NCI-H774 (cell line): ENCODE measurements at places on chromosomes 1 and 21.

DNA sequence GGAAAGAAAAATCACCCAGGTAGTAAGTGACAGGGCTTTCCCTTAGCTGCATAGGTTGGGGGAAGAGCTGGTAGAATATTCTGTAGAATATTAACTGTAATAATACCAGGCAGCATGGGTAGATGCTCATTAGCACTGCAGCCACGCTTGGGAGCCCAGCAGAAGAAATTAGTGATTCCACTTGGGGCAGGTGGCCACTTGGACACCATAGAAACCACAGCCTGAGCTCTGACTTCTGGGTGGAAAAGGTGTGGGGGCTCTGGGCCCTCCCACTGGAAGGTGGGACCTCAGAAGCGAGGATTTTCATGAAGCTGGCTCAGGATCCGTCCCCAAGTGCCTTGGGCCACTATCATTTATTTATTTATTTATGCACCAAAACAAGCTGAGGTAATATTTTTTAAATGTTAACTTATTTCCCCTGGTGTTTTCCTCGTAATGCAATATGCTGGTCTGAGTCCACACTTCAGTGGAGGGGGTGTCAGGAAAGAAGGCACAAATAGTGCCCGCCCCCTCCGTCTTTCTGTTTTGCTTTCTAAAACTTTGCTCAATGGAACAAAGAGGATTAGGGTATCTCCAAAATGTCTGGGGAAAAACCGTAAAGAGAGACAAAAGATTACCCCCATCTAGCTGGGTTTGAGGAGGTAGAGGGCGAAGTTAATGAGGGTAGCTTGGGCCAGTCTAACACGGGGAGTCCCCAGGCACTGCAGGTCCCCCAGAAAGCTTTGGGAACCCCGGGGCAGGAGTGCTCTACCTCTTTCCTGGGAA, 75.2 kb upstream of the GADD45A start:
- no peak for DNase-seq

DNA sequence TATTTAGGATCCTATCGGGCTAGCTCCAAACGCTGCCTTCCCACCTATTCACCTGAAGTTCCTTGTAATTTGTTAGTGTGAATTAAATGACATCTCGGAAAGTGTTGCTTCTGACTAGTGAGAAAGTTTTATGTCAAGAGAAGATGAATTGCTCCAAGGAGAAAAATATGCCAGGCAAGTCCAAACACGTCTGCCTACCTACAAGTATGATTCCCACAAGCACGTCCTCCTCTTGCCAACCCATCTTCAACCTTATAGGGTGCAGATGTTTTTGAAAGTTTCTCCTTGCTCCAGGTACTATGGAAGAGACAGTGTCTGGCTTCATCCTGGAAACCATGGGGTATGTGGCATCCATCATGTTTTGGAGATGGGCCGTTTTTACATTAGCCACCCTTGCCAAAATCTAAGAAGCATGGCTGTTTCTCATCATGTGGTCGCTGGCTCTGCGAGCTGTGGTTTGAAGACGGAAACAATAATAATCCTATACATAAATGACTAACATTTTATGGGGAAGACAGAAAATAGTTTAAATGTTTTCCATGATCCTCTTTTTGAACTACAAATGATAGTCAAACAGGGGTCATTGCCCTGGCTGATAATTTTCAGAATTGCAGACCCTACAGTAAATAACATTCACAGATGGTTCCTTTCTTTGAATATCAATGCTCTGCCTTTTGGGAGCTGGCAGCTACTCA, 505.8 kb downstream of the SMYD3 start:
- no peak for DNase-seq

DNA sequence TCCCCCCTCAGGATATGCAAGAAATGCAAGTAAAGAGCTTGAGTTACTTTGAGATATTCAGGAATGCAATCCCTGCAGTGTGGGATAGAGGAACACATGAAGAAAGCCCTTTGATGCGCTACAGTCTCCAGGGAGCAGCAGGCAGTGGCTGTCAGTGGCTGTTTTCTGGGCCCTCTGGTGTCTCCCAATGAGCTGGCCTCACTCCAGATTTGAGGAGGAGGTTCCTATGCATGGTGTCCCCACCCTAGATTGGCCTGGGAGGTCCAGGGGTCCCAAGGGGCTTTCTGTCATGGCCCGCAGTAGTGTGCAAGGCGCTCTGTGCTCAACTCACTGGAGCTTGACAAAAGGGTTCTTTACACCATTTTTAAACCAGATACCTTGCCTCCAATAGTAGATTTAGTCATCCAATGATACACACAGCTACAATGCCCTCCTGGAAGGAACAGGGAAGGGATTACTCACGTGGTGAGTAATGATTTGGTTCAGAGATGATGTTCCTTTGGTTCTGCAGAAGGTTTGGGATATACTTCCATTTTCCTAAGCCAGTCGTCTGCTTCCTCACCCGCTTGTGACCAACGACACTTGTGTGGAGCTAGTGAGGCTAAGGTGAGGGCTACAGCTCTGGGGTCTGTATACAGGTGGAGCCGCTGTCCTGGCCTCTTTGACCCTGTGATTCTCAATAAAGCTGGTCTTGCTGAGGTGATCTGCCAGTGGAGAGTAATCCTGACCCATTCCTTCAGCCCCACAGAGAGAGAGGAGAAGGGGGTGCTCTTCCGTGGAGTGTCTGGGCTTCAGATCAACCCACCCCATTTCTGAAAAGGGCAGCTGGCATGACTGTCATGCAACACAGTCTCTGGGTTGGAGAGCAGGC, 6.6 kb downstream of the BATF3 start:
- DNase-seq, result no peak

DNA sequence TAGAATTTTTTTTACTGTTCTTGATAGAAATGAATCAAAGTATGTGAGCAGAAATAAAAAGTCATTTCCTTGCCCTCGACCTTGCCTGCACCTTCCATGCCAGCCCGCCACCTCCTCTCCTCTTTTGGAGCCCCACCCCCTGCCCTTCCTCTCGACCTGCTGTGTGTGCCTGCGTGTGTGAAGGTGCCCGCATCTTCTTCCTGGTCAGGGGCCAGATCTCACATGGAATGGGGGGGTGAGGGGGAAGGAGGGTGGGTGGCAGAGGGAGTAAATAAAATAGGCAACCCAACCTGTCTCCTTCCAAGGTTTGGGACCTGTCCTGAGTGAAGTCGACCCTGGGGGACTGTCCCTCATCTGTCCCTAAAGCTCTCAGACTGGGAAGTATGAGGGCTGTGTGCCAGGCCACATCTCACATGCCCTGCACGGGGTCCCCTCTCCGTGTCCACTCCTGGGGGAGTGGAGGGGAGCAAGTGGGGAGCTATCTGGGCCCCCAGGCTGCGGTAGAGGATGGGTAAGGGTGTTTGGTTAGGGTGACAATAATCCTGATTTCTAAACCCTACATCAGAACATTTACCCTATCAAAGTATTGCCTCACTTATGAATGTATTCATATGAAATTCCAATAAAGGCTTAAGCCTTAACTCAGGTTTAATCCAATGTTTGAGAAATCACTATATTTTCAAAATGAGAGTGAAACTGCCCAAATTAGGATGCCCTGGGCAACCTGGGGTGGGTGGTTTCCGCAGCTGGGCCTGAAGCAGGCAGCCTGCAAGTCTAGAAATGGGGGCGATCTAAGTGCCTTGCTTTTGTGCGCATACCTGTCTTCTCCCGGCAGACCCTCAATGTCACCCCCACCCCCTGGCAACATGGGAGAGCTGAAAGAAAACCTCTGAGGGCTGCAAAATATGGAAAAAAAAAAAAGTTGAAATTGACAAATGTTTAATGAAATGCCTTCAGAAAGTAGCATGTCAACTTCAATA, 15.4 kb downstream of the AMPD2 start:
- DNase-seq, result no peak

DNA sequence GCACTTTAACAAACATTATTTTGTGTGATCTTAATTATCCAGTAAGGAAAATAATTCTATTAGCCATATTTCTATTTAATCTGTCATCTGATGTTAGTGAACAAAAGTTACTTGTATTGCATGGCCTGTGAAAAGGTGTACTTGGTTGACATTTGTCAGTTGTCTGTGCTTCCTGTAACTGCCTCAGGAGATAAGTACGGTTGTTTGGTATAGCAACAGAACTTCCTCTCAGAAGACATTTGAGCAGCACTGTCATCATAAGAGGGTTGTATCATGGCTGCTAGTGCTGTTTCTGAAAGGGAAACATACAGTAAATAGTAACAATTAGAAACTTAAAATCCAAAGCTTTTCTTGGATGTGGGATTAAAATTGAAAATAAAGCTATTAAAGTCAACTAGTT, 3.4 kb downstream of the BLZF1 start:
- no peak for DNase-seq

DNA sequence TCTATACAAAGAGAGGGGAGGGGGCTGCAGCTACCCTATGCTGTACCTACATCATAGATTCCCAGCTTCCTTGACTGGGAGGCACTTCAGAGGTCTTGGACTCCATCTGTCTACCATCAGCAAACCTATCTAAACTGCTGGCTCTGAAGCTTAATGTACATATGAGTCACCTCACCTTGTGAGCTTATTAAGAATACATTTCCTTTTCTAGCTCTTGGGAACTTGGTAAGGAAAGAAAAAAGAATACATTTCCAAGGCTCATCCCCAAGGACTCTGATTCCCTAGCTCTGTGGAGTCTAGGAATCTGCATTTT, 50.0 kb upstream of the PRELP start:
- no peak for DNase-seq

DNA sequence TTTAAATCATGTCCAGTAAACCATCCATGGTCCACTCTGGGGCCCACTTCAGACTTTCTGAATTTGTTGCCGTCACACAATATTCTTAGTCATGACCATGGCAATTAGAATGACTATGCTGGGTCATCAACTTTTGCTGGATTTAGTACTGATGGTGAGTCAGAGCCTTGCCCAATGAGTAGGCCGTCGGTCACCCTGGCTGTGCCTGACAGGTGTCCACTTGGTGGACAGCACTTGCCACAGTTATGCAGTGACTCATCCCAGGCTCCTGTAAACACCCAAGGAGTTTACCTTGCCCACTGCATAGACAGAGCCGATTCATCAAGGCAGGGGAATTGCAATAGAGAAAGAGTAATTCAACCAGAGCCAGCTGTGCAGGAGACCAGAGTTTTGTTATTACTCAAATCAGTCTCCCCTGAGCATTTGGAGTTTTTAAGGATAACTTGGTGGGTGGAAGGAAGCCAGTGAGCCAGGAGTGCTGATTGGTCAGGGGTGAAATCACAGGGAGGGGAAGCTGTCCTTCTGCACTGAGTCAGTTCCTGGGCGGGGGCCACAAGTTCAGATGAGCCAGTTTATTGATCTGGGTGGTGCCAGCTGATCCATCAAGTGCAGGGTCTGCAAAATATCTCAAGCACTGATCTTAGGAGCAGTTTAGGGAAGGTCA, 333.8 kb downstream of the PTPRU start:
- no peak for DNase-seq

DNA sequence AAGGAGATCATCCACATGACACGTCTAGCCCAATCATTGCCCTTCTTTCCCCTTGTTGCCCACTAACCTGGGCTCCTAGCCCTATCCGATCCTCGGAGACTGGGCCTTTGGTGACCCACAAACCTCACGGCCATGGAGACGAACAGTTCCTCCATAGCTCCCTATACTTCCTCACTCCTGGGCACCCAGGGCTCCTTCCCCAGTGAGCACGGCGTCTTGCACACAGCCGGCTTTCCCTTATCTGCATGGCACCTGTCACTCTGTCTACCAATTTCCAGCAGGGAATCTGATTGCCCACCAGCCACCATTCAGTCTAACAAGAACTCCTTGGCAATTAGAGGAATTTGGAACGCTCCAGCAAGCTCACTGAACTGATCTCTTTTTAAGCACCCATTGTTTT, 3.1 kb downstream of the GNG4 start:
- DNase-seq, result no peak

DNA sequence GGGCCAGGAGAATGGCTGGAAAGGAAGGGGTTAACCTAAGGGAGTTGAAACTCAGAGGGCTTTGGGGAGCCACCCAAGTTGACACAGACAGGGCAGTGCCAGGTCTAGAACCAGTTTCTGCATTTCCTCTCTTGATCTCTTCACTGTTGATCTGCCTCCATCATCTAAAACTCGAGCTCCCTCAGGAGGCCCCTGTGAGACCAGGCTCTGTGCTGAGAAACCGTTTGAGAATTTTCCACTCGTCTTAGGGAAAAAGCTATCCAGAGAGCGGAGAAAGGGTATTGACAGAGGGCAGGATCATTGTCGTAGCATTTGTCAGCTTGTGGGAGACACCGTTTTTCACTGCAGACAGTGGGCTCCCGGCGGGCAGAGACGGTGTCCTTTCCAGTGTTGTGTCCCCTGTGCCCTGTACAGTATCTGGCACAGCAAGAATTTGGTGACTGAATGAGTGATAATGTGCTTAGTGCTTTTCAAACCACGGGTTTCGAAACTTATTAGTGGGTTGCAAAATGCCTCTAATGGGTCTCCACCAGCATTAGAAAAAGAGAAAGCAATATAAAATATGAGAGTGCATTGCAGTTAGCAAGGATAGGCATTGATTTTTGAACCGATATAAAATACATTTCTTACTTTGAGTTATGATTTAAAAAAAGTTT, 31.1 kb downstream of the PROK1 start:
- no peak for DNase-seq

- no peak for DNase-seq
These were observed 123.7 kb upstream of the EDN2 start for GRCh38 chr1:41608211-41608610.

GRCh38 chr1:3038113-3038551, 16.9 kb downstream of the ACTRT2 start:
- no peak for DNase-seq

DNA sequence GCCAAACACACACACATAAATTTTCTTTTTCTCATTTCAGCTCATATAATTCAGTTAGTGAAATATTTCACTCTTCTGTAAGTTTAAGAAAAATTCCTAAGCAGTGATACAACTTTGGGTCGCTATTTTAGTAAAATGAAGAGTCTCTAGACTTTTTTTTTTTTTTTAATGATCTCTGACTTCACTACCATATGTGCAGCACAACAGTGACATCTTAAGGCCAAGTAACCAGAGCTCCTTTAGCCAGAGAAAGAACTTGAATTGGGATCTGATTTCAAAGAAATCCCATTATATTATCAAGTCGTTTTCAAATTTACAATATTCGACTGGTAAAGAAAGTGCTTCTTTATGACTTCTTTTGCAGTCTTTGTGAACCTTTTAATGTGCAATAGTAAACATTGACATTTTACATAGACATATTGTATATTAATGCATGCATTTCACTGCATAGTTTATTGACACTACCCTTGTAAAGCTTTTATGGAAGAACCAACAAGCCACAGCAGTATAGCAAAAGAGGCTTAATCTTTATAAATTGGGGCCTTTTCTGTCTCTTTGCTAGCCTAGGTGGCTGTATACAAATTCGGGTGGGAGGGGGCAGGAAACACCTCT, 62.2 kb downstream of the LRRC40 start:
- DNase-seq, result no peak

DNA sequence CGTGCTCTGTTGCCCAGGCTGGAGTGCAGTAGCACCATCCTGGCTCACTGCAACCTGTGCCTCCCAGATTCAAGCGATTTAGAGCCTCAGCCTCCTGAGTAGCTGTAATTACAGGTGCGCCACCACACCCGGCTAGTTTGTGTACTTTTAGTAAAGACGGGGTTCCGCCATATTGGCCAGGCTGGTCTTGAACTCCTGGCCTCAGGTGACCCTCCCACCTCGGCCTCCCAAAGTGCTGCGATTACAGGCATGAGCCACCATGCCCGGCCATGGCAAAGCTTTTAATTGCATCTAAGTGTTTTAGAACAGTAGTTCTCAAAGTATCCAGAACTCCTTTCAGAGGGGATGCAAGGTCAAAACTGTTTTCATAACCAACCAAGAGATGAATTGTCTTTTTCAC, 25.1 kb upstream of the IFNGR2 start:
- no peak for DNase-seq
